Astrocyte of the cerebellum (primary cell): ENCODE measurements at places on chromosomes 2 and 18.

GRCh38 chr18:617970-618504 is 21.2 kb downstream of the CLUL1 start:
- no peak for DNase-seq

DNA sequence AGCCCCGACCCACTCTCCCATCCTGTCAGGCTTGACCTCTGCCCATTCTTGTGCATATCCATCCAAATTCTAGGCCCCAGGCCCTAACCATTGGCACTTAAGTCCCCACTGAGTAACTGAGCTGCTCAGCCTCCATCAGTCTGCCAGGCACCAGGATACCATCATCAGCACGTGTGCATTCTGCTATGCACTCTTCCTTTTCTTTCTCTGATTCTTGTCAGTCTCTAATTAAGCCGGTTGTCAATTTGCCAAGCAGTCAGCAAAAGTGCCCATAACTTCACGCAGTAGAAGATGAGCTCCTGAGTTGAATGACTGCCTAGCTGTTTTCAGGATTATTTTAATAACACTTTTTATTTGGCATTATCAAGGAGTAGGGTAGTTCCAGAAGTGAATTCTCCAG is 107.2 kb downstream of the FEZ2 start:
- DNase-seq = no peak

GRCh38 chr2:68236103-68236734 is 16.1 kb downstream of the PPP3R1 start:
- DNase-seq = no peak

GRCh38 chr2:108625186-108625827 is 91.0 kb downstream of the LIMS1 start:
- no peak for DNase-seq

GRCh38 chr2:232584238-232584637 is 33.7 kb downstream of the EIF4E2 start:
- no peak for DNase-seq

- no peak for DNase-seq
Observed at GRCh38 chr2:27431395-27431794, 3.0 kb downstream of the NRBP1 start.

DNA sequence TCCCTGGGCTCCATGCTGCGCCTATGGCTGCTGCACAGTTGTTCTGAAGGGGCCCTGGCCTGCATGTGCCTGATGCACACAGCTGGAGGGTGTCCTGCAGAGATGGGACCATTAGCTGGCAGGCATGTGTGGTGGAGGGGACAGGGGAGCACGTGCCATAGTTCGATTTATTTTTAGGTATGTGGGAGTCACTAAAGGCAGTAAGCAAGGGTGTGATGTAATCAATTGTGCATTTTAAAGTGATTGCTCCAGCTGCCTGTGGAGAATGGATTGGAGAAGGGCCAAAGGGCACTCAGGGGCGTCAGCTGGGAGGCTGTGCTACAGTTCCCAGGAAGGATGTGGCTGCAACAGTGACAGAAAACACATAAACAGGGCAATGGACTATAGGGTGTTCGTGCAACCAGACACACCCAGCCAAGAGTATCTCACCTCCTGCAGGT is 205.1 kb downstream of the ARL4C start:
- peak; percentile 59 for DNase-seq

DNA sequence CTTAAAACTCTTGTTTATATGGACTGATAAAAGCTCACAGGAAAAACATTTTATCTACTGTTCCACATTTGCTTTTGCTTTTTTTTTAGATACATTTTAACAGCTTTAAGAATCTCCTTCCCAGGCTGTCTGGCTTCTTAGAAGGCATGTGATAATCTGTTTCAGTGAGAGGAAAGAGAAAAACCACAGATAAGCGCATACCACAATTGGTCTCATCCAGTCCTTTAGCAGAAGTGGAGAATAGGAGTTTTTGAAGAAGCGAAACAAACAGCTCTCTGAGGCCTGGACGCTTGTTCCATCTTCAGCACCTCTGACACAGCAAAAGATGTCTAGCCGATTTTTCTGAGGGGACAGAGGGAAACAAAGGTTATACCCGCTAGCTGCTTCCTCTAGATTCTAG is 37.6 kb downstream of the RMC1 start:
- no peak for DNase-seq

- DNase-seq = no peak
Observed at GRCh38 chr2:199309973-199310372, 147.8 kb downstream of the SATB2 start.

DNA sequence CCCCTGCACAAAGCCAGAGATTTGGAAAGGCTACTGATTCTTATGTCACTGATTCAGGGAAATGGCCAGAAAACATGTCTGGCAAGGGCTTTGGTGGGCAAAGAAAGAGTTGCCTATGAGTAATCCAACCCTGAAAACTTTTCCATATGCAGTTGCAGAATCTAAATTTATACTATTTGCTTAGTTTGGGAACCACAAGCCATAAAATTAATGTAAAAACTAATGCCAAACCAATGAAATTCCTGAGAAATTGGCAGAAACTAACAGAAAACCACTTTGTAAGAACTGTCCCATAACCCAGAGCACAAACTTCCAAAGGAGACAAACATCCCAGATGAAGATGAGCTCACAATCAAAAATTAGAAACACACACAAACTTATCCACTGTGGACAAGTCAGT is 48.8 kb downstream of the TCF4 start:
- DNase-seq = peak; percentile 70

- DNase-seq = no peak
Observed at GRCh38 chr2:189082376-189082975, 97.1 kb downstream of the COL5A2 start.

DNA sequence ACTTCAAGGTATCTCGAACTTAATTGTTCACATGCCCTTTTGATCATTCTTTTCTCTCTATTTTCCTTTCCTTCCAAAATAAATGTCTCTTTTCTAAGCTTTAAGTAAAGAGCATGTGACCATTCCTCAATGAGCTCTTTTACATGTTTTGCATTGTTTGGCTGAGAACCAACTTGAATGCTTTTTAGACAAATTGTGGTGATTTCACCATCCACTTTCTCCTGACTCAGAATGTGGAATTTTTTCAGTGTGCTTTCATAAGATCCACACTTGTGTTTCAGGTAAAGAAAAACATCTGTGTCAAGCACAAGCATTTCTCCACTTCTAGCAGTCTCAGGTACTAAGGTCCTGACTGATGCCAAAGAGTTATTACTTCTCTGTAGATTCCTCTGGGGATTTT is 10.7 kb downstream of the RBM43 start:
- peak; percentile 81 for DNase-seq

- DNase-seq = no peak
Observed at GRCh38 chr2:108115868-108116267, 123.9 kb upstream of the SULT1C3 start.

DNA sequence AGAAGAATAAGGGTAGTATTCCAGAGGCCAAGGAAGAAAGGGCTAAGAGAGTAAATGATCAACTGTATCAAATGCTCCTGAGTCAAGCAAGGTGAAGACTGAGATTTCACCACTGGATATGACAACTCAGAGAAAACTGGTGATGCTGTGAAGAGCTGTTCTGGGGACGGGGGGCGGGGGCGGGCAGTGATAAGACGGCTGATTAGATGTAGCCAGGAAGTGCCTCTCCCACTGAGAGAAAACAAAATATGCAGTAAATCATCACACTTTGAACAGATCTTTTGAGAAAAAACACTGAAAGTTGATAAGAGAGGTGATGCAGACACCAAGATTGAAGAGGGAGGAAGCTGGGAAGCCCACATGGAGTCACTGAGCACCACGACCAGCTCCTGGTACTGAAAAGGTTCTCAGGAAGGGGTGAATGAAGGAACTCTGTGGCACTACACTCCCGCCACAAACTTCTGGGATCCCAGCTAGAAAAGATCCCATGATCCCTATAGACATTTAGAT is 75.8 kb downstream of the MYO3B start:
- no peak for DNase-seq

DNA sequence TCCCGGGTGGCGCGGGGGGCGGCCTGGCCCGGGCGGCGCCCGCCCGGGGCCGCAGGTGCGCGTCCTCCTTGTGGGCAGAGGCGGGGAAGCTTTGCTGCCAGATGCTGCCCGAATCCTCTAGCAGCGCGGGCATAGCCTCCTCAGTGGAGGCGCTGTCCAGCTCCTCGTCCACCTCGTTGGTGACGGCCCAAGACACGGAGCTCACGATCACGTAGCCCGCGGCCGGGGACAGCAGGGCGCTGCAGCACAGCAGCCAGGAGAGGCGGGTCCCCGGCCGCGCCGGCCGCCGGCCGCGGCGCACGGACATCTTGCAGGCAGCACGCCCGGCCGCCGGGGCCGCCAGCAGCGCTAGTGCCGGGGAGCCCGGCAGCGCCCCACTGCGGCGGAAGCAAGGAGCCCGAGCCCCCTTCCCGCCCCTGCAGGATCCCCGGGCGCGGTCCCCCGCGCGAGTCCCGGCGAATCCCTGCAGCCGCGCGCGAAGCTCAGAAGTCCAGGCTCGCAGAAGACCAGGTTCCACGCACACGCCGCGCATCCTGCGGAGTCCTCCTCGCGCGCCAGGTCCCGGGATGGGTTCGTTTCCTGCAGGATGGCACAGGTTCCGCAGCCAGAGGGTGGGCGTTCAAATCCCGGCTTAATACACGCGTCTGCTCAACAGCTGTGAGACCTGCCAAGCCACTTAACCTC is at the start of gene CREG2:
Gene CREG2, minus strand, starts transcription at position 353 of the 684 bp plus-strand sequence. Its CDS starts 46 bp downstream, at position 307.
- no peak for DNase-seq

GRCh38 chr2:64727013-64727767 is 73.5 kb upstream of the SERTAD2 start:
- no peak for DNase-seq

DNA sequence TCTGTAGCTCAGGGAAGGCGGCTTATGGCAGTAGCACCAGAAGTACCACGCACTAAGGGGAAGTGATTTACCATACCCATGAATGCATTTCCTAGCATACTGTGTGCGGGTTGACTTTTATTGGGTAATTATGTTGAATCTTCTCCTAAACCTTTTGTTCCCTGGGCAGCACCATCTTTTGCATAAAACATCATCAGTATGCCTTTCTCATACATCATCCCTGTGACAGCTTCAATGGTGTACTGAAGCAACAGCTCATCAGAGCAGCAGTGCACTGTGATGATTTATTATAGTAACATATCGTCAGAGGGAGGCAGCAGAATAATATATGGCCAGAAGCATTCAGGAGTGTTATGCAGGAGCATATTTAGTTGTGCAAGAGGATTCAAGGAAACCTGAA is 204.9 kb downstream of the CDH7 start:
- DNase-seq = no peak

DNA sequence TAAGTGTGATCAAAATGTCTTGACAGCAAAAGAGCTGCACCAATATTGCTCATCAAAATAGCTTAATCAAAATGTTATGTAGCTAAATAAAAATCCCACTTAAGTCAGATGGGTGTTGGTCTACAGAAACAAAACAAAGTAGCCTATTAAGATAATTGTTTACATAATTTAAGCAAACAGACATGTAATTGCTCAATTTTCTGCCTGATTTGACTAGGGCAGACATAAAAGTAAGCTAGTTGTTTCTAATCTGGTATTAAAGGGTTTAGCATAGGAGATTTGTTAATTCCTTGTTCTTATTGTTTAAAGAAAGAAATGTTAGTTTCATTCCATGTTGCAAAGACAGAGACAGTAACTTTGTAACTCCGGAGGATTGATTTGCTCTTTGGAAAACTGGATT is 11.5 kb upstream of the FEZ2 start:
- no peak for DNase-seq

- DNase-seq = peak; percentile 28
Observed at GRCh38 chr2:88669482-88670214, 21.8 kb upstream of the RPIA start.

DNA sequence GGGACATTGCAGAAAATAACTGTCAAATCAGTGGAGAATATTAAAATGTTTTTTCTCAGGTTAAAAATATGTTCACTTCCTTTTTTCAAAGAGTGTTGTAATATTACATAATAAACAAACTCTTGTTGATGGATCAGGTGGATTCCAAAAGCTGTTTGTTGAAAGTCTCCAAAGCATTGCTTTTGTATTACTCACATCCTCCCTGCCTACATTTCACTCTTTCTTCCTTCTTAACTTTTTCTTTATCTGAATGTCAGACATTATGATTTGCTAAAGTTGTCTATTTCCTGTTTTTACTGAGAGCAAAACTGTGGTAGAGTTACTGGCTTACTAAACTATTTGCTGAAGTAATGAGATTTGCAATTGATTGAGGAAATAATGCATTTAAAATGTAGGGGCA is 92.1 kb downstream of the CDH19 start:
- DNase-seq = no peak

DNA sequence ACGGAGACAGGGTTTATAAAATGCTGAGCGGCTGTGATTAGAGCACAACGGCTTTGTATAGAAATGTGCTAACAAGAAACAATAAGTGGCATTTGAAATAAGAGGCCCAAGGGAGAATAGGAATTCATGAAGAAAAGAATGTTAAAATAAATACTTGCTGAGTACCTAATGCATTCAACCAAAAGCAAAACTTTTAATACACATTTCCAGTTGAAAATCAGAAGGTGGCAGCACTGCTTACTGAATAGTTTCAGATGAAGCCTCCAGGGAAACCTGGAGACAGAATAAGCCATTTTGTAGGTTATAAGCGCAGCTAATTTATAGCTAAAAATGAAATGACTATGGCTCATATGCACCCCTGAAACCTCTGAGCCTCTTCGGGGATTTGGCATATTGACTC is 286.6 kb downstream of the DPP10 start:
- no peak for DNase-seq

DNA sequence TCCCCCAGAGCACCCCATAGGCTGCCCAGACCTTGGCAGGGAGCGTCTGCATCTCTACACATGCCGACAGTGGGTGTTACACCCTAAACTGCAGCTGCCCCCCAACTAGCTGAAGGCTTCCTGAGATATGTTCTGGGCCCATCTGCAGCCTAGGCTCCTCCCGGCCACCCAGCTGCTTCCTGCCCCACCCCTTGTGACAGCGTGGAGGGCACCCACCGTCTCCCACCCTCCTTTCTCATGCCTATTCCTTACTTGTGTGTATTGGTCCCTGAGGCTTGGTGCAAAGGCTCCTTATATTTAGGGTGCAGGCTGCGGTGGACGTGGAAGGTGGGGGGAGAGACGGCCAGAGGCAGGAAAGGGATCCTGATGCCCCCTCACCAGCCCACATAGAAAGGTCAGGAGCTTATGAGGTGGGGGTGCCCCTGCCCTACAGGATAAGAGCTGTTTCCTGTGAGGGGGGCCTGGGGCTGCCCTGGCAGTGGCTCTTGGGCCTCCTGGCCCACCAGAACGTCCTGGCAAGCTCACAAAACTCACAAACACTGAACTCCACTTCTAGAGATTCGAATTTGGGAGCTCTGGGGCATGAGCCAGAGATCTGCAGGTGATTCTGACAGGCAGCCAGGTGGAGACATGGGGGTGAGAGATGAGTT is 7.3 kb upstream of the PROM2 start:
- DNase-seq = no peak
